ENCODE measurements at places on chromosomes 11 and 22.

GRCh38 chr11:64990222-64990923, 6.4 kb downstream of the BATF2 start:
- no peak for DNase-seq

- peak; percentile 8 for DNase-seq
These were observed 14.6 kb downstream of the SPECC1L start for GRCh38 chr22:24285245-24285644.

DNA sequence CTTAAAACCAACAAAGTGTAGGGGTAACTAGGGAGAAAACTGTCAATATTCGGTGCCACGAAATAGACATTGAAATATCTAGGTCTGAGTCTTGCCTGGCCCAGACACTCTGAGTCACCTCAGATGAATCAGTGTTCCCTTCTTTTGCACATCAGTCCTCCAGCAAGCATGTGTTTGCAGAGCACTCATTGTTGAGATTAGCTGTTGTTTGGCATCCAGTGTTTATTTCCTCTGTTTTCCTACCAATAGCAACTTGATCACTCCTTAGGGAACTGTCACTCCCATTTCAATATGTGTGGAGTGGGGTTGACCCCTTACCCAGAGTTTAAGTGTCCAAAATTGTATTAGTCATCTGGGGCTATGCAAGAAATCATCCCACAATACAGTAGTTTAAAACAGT, 4.7 kb upstream of the ASCC2 start:
- no peak for DNase-seq

GRCh38 chr22:42754658-42755057, 34.0 kb upstream of the A4GALT start:
- DNase-seq = no peak

DNA sequence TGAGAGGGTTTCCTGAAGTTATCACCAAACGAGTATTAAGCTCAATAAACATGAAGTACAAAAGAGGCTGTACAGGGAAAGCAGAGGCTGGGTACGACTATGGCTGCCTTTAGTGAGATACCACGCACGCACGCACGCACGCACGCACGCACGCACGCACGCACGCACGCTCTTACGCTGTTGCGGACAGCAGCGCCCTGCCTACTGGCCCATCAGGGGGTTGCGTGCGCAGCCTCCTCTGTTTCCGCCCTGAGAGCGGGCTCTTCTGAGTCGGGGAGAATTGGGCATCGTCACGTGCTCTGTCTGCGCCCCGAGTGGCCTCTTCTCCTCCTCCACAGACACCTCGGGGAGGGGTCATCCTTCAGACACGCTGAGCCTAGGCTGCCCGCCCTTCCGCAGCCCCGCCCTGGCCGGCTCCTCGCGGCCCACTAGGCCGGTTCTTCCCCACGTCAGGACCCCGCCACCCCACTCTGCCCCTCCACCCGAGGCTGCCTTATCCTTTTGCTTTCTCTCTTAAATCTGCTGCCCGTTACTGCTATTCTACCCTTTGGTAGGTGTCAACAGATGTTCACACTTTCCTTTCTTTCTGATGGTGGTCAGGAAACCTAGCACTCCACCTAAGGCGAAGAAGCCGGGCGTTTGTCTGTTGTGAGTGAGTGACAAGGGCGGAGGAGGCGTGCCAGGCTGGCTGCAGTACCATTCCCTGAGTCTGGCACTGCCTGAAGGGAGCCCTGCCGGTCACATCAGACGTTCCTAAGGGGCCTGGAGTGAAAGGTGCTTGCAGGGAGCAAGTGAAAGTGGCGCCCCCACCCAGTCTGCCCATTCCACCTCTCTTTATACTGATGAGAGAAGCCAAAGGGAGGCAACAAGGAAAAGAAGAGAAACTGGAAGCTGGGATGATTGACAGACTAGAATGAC, 300.4 kb upstream of the B3GAT1 start:
- DNase-seq = no peak

DNA sequence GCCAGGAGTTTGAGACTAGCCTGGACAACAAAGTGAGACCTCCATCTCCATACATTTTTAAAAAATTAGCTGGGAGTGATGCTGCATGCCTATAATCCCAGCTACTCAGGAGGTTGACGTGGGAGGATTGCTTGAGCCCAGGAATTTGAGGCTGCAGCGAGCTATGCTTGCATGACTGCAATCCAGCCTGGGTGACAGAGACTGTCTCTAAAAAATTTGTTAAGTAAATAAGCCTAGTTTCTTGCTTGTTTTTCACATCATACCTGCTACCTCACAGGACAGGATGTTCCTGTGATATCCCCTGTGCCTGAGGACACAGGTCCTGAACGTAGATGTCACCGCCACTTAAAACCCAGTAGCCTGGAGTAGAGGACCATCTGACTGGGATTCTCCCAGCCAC, 348.6 kb downstream of the MN1 start:
- DNase-seq = no peak

- DNase-seq = no peak
These were observed 89.9 kb upstream of the AMOTL1 start for GRCh38 chr11:94678236-94678635.

DNA sequence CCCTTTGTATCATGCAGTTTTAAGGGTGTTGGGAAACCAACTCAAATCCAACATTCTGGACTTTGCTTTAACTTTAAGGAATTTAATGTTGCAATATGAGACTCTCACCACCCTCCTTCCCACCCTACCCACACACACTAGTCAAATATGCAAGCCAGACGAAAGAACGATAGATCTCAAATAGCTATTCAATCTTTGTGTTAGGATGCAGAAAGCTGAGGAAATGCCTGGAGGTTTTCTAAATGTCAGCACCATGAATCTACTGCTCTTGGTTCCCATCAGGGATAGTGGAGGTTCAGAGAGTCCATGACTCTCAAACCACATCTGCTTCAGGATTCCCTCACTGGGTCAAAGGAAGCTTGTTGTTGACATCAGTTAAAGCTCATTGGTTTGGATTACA, 33.7 kb downstream of the EXPH5 start:
- DNase-seq = no peak

DNA sequence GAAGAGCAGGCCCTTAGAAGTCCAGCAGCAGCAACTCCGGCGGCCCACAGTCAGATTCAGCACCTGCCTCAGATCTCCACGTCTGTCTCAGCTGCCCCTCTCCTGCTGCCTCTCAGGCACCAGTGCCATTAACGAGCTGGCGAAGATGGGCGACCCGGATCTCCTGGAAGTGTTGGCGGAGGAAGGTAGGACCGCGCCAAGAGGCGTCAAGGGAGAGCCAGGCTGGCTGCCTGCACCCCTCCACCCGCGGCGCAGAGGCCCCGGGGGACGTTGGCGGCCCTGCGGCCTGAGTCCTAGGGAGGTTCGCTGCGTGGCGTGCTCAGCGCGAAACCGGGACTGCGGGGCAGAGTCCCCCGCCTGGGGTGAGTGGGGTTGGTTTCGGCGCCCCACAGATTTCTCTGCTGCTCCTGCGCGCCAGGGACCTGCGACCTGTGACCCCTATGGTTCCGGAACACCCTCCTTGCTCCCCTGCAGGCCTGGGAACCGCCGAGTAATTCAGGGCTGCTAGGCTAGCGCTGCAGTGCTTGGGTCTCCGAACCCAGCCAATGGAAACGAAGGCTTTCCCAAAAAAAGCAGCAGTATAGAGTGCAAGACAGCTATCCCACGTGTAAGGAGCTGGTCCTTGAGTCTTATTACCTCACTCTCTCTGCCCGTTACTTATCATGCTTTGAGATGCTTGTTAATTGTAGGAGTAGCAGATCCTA, 615 bp downstream of the ANO5 start:
- no peak for DNase-seq

DNA sequence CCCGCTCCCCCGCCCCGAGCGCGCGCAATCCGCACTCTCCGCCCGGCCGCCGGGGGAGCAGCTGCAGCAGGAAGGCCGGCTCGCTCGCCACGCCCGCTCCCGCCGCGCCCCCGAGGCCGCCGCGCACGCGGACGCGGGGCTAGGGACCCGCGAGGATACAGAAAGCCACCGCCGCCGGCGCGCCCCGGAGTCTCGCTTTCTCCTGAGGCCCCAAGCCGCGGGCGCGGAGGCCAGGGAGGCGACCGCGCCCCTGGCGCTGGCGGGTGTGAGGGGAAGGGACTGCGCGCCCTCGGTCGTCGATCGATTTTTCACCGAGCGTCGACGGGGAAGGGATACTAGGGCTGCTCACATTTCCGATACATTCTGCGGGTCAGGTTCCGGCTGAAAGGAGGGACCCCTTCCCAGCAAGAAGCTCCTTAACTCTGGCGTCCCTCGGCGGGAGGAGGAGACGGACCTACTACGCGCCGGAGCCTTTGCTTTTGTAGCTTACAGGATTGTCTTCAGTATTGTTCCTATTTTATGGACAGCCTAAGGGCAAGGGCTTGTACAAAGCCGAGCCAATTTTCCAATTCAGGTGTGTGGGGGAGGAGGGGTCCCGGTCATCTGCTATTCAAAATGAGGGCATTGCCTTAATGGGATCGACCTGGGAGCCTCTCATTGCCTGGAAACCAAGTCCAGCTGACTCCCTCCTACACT, 416 bp upstream of the GAB2 start:
- peak; percentile 78 for DNase-seq

DNA sequence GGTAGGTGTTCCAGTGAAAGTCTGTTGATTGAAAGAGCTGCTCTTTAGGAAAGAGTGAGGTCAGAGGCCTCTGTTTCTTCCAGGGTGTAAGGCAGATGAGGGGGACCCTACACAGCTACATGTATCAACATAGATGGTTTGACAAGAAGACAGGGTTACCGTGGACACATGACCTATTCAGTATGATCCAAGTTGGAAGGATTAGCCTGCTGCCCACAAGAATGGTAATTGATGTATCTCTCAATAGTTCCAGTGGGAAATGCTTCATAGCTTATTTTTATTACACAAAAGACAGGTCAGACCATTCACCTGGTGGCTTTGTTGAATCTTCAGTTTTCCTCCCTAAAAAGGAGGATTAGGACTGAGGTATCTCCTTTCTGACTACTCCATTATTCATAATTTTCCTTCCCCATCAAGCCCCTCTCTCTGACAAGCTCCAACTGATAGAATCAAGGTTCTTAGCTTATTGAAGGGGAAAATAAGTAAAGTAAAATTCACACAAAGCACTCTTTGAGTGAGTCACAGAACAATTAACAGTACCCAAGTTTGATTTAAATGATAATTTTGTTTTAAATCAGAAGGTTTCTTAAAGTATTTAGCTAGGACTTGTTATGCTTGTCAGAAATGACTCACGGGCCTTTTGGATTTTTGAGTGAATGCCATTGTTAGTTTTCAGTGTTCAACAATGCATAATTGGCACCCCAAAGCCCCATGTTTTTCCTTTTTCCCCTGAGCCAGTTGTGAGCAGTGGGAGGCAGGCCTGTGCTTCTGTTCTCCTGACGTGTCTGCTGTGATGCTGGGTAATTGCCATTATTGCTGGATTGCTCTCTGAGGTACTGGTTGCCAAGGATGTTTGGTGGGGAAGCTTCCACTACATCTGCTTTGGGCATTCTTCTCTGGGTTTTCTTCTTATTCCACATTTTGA, 373.2 kb downstream of the DDX10 start:
- no peak for DNase-seq

- DNase-seq = no peak
These were observed 26.9 kb downstream of the RNF214 start for GRCh38 chr11:117259417-117259816.

- DNase-seq = no peak
These were observed 346.8 kb downstream of the ETS1 start for GRCh38 chr11:128240546-128240945.

GRCh38 chr11:23543651-23544222, 683.5 kb upstream of the CCDC179 start:
- DNase-seq = no peak

GRCh38 chr11:82899186-82899820, 927 bp downstream of the PRCP start:
- DNase-seq = peak; percentile 59

DNA sequence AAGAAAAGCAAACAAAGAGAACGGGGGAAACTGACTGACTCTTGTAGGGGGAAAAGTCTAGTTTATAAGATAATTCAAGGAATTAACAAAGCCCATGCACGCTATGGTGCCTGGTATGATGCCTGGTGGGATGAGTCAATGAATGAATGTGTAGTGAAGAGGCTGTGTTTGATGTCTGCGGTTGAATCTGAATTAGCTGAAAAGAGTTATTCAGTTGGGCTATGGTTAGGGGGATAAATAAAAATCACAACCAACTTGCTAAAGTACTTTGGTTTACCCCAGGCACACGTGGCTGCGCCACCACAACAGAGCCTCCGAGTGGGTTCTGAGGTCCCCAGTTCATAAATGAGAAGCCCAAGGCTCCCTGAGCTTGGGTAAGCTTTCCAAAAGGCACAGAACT, 369.3 kb upstream of the SYN3 start:
- no peak for DNase-seq

GRCh38 chr22:44030702-44031082, 6.6 kb downstream of the PARVB start:
- DNase-seq = no peak

DNA sequence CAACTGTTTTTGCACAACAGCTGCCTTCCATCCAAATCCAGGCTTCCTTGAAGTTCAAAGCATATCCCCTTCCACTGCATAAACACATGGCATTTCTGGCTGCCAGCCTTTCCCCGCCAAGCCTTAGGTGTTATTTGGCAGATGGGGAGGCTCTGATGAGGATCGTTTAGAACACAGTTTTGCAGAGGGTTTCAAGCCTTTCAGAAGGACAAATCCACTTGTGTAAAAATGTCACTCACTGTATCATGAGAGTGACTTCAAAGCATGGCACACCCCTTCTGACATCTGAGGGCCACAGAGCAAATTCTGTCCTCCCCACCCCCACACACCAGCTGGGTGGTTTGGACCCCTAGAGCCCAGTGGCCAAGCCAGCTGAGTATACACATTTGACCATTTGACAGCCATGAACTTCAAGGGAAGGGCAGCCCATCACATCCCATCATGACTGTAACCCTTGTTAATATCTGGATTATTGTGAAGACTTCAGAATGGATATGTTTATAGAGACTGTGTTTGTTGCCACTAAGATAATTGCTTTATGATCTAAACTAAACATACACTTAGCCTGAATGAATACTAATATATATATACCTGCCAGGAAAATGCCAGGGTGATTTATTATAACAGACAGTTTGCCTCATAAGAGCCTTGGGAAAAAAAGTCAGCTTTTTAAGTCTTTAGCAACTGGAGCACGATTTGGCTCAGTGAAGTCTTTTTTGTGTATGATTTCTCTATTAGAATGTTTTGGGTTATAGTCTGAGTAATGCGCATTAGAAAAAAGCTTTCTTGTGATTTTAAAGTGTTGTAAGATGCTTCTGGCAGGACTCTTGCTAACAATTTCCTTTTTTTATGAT, 31.9 kb downstream of the FBLN1 start:
- no peak for DNase-seq

DNA sequence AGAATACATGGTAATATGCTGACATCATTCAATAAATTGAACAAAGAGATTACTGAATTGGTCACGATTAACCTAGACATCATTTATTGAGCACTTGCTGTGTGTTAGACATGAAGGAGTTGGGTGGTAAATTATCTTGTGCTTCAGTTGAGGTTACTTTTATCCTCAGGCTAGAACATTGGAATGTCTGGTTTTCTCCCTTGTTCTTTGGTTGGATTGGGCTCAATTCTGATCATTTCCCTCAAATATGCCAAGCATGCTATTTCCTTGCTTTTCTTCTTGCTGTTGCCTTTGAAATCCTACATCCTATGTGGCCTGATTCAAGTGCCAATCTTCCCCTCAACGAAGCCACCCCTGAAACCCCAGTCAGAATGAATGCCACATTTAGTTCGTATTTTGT, 65.8 kb downstream of the DEUP1 start:
- DNase-seq = no peak

- DNase-seq = peak; percentile 96
These were observed 26.7 kb downstream of the CD44 start for GRCh38 chr11:35165423-35166368.

- no peak for DNase-seq
These were observed 36.4 kb downstream of the RTN4R start for GRCh38 chr22:20231514-20232236.

Data from activated CD4-positive, alpha-beta T cell treated with anti-CD3 and anti-CD28 coated beads, Interleukin-2, amount 10 ng/mL, durations not matched to agents 7 days and 5 days (primary cell).